Stimulated activated CD4-positive, alpha-beta T cell treated with anti-CD3 and anti-CD28 coated beads, TNF-alpha, amount 100 ng/mL, for 24 hours (primary cell): ENCODE measurements at places on chromosomes 12 and 14.

DNA sequence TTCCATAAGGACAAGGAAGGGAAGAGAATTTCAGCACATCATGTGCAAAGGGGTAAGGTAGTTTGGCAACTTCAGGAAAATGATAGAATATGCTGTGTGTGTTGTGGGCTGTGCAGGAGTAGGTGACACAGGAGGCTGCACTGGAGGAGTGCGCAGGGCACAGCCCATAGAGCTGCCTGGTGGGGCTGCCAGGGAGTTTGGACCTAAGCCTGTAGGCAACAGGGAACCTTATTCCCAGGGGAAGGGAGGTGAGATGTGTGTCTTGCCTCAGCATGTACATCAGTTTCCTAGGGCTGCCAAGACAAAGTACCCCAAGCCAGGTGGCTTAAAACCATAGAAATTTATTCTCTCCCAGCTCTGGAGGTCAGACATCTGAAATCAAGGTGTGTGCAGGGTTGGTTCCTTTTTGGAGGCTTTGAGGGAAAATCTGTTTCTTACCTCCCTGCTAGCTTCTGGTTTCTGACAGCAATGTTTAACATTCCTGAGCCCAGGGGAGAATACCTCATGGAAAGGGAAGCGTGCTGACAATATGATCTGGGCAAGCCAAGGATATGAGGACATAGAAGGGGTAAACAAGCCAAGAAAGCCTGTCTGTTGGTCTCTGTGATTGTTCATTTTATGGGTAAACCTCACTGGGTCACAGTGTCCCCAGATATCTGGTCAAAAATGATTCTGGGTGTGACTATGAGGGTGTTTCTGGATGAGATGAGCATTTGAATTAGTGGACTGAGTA is 174.0 kb upstream of the NTF3 start:
- DNase-seq, result no peak

DNA sequence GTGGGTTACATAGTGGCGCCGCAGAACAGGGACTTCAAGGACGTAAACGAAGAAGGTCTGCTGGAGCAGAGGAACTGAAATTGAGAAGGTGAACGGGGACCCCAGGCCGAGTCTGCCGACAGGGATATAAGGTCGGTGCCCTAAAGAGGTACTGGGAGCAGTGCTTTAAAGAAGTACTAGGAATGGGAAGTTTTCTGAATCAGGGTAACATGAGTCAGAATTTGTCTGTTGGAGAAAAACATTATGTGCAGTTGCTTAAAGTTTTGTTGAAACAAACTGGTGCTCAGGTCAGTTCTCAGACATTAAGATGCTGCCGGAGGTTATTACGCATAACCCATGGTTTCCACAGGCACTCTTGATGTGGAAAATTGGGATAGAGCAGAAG is 14.8 kb upstream of the SLC10A1 start:
- DNase-seq, result no peak

- no peak for DNase-seq
Measured at GRCh38 chr14:75283833-75284563, 5.4 kb downstream of the FOS start.

DNA sequence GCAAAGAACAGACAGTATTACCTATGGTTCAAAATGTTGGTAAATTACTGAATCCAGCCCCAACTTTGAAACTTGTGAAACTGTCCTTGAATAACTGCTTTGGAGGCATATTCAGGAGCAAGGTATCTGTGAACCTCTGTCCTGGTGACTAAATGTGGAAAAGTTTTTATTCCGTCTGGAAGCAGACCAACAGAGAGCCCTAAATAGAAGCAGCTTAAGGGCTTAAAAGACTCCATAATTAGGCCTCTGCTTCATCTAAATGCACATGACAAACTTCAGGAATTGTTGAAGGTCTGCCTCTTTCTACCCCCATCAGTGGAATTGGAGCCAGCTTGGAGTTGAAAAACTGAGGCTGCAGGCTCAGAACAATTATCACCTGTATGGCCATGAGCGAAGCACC is 276.5 kb downstream of the KCNH5 start:
- DNase-seq, result no peak

DNA sequence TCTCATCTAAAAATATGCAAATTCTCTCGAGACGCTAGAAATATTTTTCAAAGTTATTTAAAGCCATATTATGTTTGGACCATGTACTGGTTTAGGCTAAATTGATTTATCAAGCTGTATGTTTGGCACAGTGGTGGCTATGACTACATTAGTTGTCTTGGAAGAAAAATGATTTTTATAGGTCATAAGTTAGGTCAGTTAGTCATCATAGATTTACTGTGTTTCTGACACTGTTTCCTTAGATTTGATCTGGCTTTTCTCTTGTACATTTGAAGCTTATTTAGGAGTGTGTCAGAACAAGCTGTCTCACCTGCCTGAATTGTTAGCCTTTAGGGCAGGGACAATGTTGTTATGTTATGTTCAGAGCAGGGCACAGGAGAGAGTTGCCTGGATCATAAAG is 161.1 kb upstream of the FBXO33 start:
- DNase-seq, result no peak

GRCh38 chr14:42407153-42407552 is 800.5 kb downstream of the LRFN5 start:
- no peak for DNase-seq

- no peak for DNase-seq
Measured at GRCh38 chr14:32319368-32320049, 9.6 kb upstream of the AKAP6 start.

DNA sequence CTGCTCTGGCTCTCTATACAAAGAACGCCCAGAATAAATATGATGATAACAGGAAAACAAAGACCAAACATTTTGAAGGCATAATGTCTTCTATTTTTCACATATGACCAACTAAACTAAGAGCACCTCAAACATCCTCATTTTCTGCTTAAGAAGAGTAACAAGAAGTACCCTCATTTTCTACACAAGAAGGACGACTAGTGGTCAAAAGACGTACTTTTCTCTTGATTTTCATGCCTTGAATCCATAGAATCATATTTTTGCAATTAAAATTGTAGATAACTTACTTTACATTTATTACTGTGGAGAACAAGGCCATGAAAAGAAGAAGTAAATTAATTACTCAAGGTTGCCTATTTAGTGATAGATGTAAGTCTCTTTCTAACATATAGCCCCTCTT is 358.6 kb downstream of the DUSP6 start:
- no peak for DNase-seq
